ENCODE measurements at places on chromosomes 2 and 18. TPM values are rescaled to one million over a fixed set of nuclear protein-coding genes. Genes with fewer than 3 reads are reported as not detected.

PLB1 gene
- 3.2 TPM for polyA plus RNA-seq

ESPNL gene
- polyA plus RNA-seq = 1.5 TPM

ADGRF3 gene
- polyA plus RNA-seq = 0.73 TPM

SPRED2 gene
- polyA plus RNA-seq = 22.4 TPM

DNA sequence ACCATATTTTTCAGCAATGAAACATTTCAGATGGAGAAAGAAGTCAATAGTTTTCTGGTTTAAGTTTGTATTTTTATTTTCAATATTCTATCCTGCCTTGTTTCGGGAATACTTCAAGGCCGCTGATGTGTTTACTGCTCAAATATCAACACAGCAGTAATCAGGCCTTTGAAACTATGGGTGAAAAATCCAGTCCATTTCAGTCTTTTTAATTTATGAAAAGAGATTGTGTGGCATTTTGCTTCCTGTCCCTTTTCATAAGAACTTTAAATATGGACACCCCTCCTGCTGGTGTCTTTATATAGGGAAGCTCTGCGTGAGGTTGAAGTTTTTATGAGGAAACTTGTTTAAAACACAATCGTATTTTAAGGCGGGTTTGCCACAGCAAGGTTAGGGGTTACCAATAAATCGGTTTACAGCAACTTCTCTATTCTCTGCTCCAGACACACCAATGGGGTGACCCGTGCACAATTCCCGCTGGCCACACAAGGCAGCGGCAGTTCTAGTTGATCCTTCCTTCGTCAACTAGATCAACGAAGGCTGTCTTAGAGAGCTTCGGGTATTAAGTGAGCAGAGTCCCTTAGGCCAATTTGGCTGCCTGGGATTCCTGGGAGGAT lies 1.2 kb upstream of the TANC1 start:
- peak overlapping the region; percentile 79 for H3K27ac ChIP-seq
- DNase-seq = no peak
- peak overlapping the region; percentile 70 for H3K4me3 ChIP-seq
- no peaks in the 10 kb centered on the region for H3K36me3 ChIP-seq
- H3K4me1 ChIP-seq = peaks cover 7% of the 10 kb centered on the region
- no peaks in the 10 kb centered on the region for H3K27me3 ChIP-seq

GRCh38 chr2:43699761-43700160 lies 23.5 kb upstream of the C1GALT1C1L start:
- no peaks in the 10 kb centered on the region for H3K36me3 ChIP-seq
- H3K4me3 ChIP-seq = no peak overlapping the region
- H3K4me1 ChIP-seq = no peaks in the 10 kb centered on the region
- DNase-seq = no peak

GRCh38 chr18:427005-427404 lies 73.5 kb downstream of the COLEC12 start:
- no peaks in the 10 kb centered on the region for H3K36me3 ChIP-seq
- no peak overlapping the region for H3K4me3 ChIP-seq
- H3K27ac ChIP-seq = no peak overlapping the region
- H3K4me1 ChIP-seq = no peaks in the 10 kb centered on the region
- H3K27me3 ChIP-seq = no peaks in the 10 kb centered on the region
- DNase-seq = no peak

DNA sequence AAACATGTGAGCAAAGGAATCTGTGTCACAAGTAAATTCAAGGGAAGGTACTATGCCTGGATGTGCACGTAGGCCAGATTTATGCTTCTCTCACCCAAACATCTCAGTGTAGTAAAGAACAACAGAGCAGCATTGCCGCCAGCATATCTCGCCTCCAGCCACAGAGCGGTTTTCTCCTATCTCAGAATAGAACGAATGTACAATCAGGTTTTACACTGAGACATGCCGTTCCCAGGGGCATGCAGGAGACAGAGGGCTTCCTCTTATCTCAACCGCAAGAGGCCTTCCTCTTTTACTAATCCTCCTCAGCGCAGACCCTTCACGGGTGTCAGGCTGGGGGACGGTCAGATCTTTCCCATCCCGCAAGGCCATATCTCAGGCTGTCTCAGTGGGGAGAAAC lies 175.3 kb downstream of the RPIA start:
- H3K4me1 ChIP-seq = no peaks in the 10 kb centered on the region
- H3K4me3 ChIP-seq = no peak overlapping the region
- H3K27me3 ChIP-seq = no peaks in the 10 kb centered on the region
- no peak for DNase-seq
- no peaks in the 10 kb centered on the region for H3K36me3 ChIP-seq

GRCh38 chr2:71521436-71521950 lies 68.1 kb downstream of the DYSF start:
- H3K4me3 ChIP-seq = no peak overlapping the region
- H3K27me3 ChIP-seq = peaks cover 8% of the 10 kb centered on the region
- H3K4me1 ChIP-seq = no peaks in the 10 kb centered on the region
- no peak overlapping the region for H3K27ac ChIP-seq
- no peak for DNase-seq

DNA sequence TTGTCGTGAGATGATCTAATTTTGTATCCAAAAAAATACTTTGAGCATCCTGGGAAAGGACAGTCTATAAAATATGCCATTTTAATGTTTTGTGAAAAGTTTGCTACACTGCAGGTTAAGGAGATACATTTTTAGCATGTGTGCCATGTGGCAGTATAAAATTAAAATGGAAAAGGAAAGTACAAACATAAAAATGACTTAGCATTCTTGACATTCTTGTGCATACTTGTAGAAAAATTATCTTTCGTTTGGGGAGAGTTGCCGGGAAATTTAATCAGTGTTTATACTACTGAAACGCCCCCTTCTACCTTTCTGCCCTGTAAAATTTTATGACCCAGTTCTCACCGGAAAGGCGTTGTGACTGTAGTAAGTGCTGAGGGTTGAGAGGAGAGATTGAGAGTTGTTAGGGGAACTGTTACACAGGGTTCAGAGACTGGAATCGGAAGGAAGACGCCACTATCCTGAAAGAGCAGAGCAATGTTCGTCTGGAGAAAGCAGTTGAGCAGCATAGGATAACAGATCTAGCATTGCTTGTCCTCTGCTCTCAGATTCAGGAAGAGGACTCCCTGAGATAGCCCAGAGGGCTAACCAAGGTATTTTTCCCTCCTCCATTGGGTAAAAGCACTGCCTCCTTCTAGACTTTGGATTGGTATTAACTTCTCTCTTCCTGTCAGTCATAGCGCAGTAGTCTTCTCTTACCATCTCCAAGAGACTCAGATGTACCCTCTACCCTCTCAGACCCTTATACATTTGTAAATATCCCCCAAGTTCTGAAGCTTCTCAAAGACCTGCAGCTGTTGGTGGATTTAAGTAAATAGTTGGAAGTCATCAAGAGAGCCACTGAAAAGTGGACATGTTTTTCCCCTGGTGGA lies 2.7 kb downstream of the CDH20 start:
- H3K27me3 ChIP-seq = peaks cover 41% of the 10 kb centered on the region
- no peak for DNase-seq
- H3K4me1 ChIP-seq = no peaks in the 10 kb centered on the region
- no peaks in the 10 kb centered on the region for H3K36me3 ChIP-seq

DNA sequence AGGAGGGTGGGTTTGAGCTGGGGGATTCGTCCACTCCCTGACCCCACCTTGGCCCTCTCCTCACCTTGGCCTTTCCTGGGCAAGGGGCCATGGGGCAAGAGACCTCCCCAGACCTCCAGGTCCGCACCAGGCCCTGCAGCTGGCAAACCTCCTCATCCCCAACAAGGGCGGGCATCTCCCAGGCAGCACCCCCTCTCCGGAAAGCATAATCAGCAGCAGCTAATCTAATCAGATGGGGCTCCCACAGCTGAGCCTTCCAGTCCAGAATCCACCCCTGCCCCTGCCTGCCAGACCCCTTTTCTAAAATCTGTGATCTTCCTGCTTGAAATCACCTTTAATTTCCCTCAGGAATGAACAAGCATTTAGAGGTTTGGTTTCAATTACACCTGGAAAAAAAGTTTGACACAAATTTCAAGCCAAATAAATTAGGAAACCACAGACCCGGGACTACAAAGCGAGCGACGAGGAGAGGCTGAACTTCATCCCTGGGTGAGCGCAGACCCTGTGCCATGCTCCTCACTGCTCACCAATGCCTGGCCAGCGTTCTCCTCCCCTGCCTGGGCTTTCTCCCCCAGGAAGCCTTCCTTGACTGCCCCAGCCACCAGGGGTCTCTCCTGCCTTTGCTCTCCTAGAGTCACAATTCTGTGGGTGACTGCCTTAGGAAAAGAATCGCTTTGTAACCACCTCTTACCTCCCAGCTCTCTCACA lies 143.0 kb upstream of the MYCN start:
- H3K4me1 ChIP-seq = peaks cover 21% of the 10 kb centered on the region
- H3K27me3 ChIP-seq = peaks cover 3% of the 10 kb centered on the region
- H3K36me3 ChIP-seq = no peaks in the 10 kb centered on the region
- no peak overlapping the region for H3K27ac ChIP-seq
- H3K4me3 ChIP-seq = no peak overlapping the region
